Diencephalon (tissue), 1 donor: ENCODE measurements at places on chromosomes 5 and 9. TPM values are rescaled to one million over a fixed set of nuclear protein-coding genes. Genes with fewer than 3 reads are reported as not detected.

CA9 gene
- 1.2 TPM for total RNA-seq

PPP3R2 gene
- 0.92 TPM for total RNA-seq

SHROOM1 gene
- total RNA-seq, result 2.3 TPM

PCDHA8 gene
- total RNA-seq, result 9.5 TPM

LRSAM1 gene
- 32.3 TPM for total RNA-seq

CAST gene
- 30.2 TPM for total RNA-seq

NPR2 gene
- 11.3 TPM for total RNA-seq

C5orf52 gene
- not detected for total RNA-seq

ZFP2 gene
- total RNA-seq, result 7.6 TPM

MARCOL gene
- total RNA-seq, result not detected

SPATA31D4 gene
- total RNA-seq, result not detected
